ENCODE measurements at places on chromosomes 2 and 18.
A peak's percentile ranks its signal among the peaks of the same experiment; 100 is the strongest.

- DNase-seq = no peak
Observed at GRCh38 chr2:105541189-105542050, 142.6 kb upstream of the FHL2 start.

DNA sequence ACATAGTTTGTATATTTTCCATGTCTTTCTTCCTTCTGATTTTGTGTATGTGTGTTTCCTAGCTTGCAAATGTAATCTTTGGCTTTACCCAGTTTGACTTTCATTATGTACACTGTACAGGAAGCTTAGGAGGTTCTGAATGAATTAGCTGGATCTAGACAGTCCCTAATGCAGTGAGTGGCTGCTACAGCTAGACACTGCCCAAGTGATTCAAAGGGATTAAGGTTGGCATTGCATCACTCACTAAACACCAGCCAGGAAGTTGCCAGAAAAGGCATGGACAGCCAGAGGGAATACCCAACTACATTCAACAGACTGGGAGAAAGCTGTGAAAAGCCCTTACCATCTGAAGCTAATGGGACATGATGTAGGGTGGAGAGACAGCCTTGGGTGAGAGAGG is 316.0 kb upstream of the MEX3C start:
- no peak for DNase-seq

DNA sequence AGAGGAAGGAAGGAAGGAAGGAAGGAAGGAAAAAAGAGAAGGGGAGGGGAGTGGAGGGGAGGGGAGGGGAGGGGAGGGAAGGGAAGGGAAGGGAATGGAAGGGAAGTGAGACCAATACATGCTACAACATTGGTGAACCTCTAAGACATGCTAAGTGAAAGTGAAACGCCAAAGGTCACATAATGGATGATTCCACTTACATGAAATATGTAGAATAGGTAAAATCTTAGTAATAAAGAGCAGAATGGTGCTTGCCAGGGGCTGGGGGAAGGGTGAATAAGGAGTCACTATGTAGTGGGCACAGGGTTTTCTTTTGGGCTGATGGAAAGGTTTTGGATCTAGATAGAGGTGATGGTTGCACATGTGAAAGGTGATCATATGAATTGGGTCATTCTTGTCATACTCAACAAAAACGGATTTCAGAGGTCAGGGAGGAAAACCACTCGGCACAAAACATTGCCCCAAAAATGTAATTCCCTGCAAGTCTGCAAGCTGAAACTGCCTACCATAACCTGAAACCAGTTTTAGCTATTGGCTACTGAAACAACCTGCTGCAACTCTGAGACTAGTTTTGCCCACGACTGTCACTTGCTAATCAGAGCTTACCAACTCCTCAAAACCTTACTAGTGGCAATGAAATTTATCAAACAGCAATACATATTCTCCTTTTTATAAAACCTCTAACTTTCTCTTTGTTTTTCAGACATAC is 59.2 kb downstream of the CCDC141 start:
- no peak for DNase-seq

- no peak for DNase-seq
Observed at GRCh38 chr2:63378589-63378988, 209.7 kb downstream of the WDPCP start.

- peak; percentile 18 for DNase-seq
Observed at GRCh38 chr2:38581193-38582147, 21.3 kb downstream of the HNRNPLL start.

DNA sequence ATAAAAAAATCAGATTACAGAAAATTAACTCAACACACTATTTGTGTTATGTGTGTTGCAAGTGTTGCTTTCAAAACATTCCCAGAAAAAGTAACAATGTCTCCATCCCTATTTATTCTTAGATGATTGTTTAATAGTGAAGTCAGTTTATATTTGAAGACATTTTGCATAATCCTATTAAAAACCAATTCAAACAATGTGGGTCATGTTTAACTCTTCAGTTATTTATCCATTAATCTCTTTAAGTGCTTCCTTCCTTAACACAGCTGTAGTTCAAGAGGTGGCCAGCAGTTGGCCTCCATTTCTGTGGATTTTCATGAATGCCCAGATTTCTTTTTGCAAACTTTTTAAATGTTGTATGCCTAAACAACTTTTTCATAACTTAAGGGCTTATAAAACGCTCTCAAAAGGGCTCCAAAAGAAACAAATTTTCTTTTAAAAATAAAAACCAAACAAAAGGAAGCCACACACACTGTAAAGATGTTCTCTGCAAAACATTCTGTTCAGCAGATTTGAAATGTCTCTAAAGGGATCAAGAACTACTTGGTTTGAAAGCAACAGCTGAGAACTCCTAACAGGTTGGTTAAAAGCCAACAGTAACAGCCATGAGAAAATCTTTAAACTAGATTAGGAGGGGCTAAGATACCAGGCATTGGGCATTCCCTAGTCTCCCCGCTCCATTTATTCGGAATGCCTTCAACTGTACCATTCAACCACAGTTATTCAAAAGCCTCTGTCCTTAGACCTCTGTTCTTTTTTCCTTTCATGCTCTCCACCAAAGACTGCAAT is 71.5 kb downstream of the THADA start:
- DNase-seq = no peak

DNA sequence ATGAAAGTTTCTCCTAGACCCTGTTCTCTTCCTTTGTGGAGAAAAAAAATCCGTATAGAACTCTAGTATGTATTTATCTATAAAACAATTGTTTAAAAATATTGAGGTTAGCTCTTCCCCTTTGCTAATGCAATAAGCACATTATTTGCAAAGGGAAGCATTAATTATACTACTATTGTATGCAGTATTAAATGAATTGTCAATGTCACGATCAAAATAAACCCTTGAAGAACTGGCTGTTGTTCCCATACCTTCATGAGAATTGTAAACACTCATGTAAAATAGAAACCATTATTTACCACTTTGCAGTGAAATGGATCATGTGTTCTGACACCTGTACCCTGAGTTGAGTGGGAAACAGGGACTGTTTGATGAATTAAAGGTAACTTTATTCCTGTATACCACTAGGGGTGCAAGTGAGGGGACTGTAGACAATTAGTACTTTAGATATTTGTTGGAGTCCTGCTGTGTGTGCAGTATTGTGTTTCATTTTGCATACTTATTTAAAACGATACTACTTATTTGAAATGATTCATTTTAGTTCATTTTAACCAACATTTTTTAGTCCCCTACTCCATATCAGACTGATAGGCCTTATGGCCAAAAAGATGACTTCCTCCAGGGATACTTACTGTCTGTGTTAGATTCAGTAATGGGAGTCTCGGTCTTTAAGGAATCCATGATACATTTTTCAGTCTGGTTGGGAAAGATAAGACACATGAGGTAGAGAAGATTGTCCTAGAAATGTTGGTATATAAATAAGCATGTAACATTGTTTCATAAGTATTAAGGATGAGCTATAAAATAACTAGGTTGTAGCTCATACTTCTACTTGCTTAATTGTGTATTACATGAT is 7.9 kb downstream of the PKP4 start:
- DNase-seq = no peak

Data from stimulated activated CD4-positive, alpha-beta T cell treated with anti-CD3 and anti-CD28 coated beads, TNF-alpha, amount 100 ng/mL, for 24 hours (primary cell).